ENCODE measurements at places on chromosomes 11 and 22. TPM values are rescaled to one million over a fixed set of nuclear protein-coding genes. Genes with fewer than 3 reads are reported as not detected.

DNA sequence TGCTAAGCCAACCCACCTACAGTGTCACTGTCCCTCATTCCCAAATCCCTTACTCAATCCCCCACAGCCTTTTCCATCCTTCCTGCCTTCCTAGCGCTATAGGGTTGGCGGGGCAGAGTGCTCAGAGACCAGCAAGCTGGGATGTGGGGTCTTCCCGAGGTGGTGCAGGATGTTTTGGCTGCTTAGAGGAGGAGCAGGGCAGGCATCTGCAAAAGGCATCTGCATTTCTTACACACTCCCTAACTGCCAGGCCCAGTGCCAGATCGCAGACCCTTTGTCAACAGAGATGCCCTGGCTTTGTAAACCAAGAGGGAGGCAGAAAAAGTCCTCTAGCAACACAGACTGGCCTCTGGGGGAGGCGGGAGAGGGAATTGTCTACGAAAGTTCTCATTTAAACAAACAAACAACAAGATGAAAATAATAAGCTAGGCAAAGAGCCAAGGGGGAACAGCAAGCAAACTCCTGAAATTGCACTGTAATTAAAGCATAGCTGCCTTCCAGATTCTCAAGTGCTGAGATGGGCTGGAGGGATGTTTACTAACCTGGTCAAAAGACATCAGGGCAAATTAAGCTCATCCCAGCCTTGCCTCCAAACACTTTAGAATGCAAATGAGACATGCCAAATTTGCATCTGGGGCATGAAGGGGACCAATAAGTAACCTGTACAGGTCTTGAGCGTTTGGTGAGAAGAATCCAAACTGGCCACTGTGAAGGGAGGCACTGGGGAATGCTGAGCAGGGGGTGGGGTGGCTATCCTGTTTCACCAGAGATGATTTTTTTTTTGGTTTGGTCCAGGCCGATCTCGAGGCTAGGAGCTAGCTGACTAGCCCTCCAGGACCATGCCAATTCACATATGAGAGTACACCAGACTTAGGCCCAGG, 38.1 kb upstream of the ADA2 start:
- H3K27me3 ChIP-seq: no peaks in the 10 kb centered on the region
- peak overlapping the region; percentile 61 for H3K4me3 ChIP-seq
- DNase-seq: no peak
- peak overlapping the region; percentile 41 for H3K27ac ChIP-seq

DNA sequence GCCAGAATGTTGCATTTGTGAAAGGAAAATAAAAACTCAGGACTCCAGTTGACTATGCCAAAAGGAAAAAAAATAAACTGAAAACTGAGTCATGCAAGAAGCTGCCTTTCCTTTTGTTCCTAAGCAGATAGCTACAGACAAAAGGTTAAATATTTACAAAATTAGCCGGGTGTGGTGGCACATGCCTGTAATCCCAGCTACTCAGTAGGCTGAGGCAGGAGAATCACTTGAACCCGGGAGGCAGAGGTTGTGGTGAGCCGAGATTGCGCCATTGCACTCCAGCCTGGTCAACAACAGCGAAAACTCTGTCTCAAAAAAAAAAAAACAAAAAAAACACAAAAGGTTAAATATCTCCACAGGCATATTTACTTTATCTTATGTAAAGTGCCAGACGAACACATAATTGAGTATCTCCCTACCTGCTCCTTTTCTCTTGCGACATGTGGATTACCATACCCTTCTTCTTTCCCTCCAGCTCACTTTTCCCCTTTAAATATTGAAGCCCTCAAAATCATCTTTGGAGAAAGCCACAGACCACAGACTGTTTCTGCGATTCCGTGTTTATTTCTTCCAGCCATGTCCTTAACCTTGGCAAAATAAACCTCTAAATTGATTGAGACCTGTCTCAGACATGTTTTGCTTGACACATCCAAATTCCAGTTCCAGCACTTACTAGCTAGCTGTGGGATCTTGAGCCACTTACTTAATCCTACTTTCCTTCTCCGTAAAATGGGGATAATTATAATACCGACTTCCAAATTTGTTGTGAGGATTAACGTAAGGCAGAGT, 2.3 kb upstream of the SMPD1 start:
- no peak for DNase-seq
- no peak overlapping the region for H3K4me3 ChIP-seq
- no peaks in the 10 kb centered on the region for H3K36me3 ChIP-seq
- H3K27me3 ChIP-seq: no peaks in the 10 kb centered on the region
- peaks cover 28% of the 10 kb centered on the region for H3K4me1 ChIP-seq

The XKR3 gene
- not detected for total RNA-seq

- H3K27ac ChIP-seq: no peak overlapping the region
- H3K36me3 ChIP-seq: peaks cover 9% of the 10 kb centered on the region
- no peaks in the 10 kb centered on the region for H3K27me3 ChIP-seq
- DNase-seq: no peak
Observed at GRCh38 chr22:46829941-46830715, 67.7 kb downstream of the TBC1D22A start.

The GAB4 gene
- total RNA-seq: not detected
